ENCODE measurements at places on chromosomes 1 and 21. TPM values are rescaled to one million over a fixed set of nuclear protein-coding genes. Genes with fewer than 3 reads are reported as not detected.

GRCh38 chr1:234473118-234473517 is 5.9 kb downstream of the TARBP1 start:
- DNase-seq: no peak
- no peaks in the 10 kb centered on the region for H3K36me3 ChIP-seq
- no peaks in the 10 kb centered on the region for H3K4me1 ChIP-seq
- H3K27me3 ChIP-seq: no peaks in the 10 kb centered on the region
- no peak overlapping the region for H3K27ac ChIP-seq

DNA sequence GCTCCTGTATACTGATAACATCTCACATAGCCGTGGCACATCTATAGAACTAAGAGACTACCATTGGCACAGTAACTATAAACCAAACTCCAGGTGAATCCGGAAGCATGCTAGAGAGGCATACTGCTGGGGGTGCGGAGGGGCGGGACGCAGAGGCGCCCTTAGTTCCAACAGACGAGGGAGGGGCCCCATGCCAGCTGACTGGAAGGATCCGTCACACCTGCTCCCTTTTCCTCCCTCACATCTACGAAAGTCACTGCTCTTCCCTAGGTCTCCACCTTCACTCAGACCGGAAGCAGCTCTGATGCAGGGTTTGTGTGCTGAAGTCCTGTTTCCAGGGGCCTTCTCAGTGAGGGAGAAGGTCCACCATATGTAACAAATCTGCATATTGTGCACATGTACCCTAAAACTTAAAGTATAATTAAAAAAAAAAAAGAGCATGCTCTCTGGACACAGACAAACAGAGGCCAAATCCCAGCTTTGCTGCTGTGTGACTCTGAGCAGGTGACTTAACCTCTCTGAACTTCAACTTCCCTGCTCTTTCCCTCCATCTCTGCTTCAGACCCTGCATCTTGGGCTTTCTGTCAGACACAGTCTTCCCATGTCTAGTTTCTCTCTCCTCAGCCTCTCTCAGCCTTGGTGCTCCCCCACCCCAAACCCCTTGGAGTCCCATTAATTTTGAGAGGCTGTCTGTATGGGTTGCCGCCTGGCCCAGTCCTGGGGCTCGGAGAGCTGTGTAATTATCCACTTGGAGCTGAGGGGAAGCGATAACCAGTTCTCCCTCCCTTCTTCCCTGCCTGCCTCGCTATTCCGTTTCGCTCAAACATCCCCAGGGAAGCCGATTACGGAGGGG is 7.8 kb upstream of the GJB5 start:
- H3K36me3 ChIP-seq: no peaks in the 10 kb centered on the region
- DNase-seq: no peak
- H3K27ac ChIP-seq: no peak overlapping the region
- peaks cover 10% of the 10 kb centered on the region for H3K4me1 ChIP-seq
- no peaks in the 10 kb centered on the region for H3K27me3 ChIP-seq

- H3K4me1 ChIP-seq: peaks cover 7% of the 10 kb centered on the region
- H3K27me3 ChIP-seq: no peaks in the 10 kb centered on the region
- peak overlapping the region; percentile 78 for H3K4me3 ChIP-seq
- H3K27ac ChIP-seq: peak overlapping the region; percentile 87
- H3K36me3 ChIP-seq: no peaks in the 10 kb centered on the region
- peak; percentile 16 for DNase-seq
These were observed 22.2 kb upstream of the HPDL start for GRCh38 chr1:45304311-45305081.

- H3K4me3 ChIP-seq: no peak overlapping the region
- no peak for DNase-seq
- no peaks in the 10 kb centered on the region for H3K36me3 ChIP-seq
- H3K27me3 ChIP-seq: no peaks in the 10 kb centered on the region
- no peaks in the 10 kb centered on the region for H3K4me1 ChIP-seq
These were observed 25.5 kb upstream of the F13B start for GRCh38 chr1:197092491-197093023.

DNA sequence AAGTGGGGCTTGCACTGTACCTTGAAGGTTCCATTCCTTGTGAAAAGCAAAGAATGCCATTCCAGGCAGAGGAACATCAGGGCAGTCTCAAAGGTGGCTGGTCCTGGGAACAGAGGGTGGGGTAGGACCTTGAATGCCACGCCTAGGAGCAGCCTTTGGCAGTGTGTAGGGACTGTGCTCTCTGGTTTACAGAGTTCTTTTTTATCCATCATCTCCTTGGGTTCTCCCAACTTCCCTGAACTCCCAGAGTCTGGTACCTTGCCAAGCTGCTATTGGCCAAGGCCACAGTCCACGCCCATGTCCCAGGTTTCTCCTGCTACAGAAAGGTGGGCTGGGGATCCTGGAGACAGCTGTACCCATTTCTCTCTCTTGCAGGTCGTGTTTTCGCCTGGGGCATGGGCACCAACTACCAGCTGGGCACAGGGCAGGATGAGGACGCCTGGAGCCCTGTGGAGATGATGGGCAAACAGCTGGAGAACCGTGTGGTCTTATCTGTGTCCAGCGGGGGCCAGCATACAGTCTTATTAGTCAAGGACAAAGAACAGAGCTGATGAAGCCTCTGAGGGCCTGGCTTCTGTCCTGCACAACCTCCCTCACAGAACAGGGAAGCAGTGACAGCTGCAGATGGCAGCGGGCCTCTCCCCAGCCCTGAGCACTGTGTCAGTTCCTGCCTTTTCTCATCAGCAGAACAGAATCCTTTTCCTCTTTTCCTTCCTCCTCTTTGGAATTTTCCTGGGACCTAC is 15.3 kb upstream of the TRNAU1AP start:
- DNase-seq: no peak
- H3K36me3 ChIP-seq: no peaks in the 10 kb centered on the region
- H3K4me3 ChIP-seq: no peak overlapping the region
- H3K4me1 ChIP-seq: no peaks in the 10 kb centered on the region
- H3K27me3 ChIP-seq: no peaks in the 10 kb centered on the region
- no peak overlapping the region for H3K27ac ChIP-seq

GRCh38 chr1:215114154-215114933 is 31.8 kb downstream of the KCNK2 start:
- H3K36me3 ChIP-seq: no peaks in the 10 kb centered on the region
- H3K27ac ChIP-seq: no peak overlapping the region
- H3K4me3 ChIP-seq: no peak overlapping the region
- no peak for DNase-seq

DNA sequence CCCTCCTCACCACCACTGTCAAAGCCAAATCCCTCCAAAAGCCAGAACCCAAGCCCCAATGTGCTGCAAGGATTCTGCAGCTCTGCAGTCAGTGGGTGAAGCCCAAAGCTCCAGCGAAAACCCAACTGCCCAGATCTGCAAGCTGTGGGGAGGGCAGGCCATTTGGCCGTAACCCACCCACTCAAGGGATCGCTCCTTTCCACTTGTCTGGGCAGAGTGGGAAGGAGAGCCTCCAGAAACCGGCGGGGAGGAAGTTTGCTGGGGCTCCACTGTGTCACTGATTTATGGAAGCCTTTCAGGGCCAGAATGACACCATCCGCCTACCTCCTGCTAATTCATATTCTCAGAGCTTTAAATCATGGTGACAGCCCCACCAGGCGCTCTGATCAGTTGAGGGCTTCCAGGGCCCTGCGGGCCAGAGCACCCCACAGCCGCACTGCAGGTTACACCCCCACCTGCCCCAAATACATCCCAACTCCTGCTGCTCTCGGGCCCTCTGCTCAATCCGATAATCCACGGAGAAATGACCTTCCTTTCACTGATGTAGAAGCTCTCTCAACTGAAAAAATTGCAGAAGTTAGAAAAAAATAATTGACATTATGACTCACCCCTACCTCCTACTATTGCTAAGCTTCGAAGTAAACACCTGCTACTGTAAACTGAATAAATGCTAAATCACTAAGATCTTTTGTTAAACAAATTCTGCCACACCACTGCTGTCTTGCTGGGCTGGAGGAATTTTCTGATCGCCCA is 40.6 kb upstream of the RAB4A start:
- no peaks in the 10 kb centered on the region for H3K27me3 ChIP-seq
- H3K27ac ChIP-seq: peak overlapping the region; percentile 60
- DNase-seq: no peak
- no peaks in the 10 kb centered on the region for H3K36me3 ChIP-seq
- no peak overlapping the region for H3K4me3 ChIP-seq

- no peaks in the 10 kb centered on the region for H3K36me3 ChIP-seq
- peak overlapping the region; percentile 85 for H3K4me3 ChIP-seq
- peak overlapping the region; percentile 39 for H3K27ac ChIP-seq
- DNase-seq: peak; percentile 95
These were observed 112.4 kb downstream of the OSBPL9 start for GRCh38 chr1:51729156-51729823.

- peaks cover 3% of the 10 kb centered on the region for H3K36me3 ChIP-seq
- H3K27me3 ChIP-seq: no peaks in the 10 kb centered on the region
- H3K4me1 ChIP-seq: peaks cover 24% of the 10 kb centered on the region
- no peak overlapping the region for H3K4me3 ChIP-seq
- H3K27ac ChIP-seq: no peak overlapping the region
- DNase-seq: no peak
These were observed 17.6 kb downstream of the PBX1 start for GRCh38 chr1:164576291-164577271.

DNA sequence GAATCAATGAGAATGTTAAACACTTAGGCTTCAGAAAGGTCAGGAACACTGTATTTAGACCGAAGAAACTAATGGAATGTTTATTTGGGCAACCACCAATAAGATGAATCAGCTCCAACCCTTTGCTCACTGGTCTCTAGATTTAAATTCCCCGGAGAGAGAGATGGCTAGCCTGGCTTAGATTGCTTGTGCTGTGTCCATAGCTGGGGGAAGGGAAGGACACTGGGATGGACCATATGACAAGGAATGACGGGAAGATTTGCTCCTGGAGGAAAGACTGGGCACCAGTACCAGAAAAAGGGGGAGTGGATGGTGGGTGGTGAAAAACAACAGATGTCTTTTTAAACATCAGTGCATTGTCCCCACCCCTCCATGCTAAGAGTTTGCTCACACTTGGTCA is 426.6 kb downstream of the DUSP10 start:
- H3K4me3 ChIP-seq: no peak overlapping the region
- no peaks in the 10 kb centered on the region for H3K27me3 ChIP-seq

GRCh38 chr1:213127074-213127473 is 76.0 kb downstream of the RPS6KC1 start:
- DNase-seq: no peak
- H3K27ac ChIP-seq: no peak overlapping the region
- peaks cover 23% of the 10 kb centered on the region for H3K4me1 ChIP-seq

- H3K4me1 ChIP-seq: no peaks in the 10 kb centered on the region
- no peaks in the 10 kb centered on the region for H3K36me3 ChIP-seq
- H3K27me3 ChIP-seq: no peaks in the 10 kb centered on the region
- H3K27ac ChIP-seq: no peak overlapping the region
- DNase-seq: no peak
These were observed 1.6 kb downstream of the SYT6 start for GRCh38 chr1:114152089-114152507.

DNA sequence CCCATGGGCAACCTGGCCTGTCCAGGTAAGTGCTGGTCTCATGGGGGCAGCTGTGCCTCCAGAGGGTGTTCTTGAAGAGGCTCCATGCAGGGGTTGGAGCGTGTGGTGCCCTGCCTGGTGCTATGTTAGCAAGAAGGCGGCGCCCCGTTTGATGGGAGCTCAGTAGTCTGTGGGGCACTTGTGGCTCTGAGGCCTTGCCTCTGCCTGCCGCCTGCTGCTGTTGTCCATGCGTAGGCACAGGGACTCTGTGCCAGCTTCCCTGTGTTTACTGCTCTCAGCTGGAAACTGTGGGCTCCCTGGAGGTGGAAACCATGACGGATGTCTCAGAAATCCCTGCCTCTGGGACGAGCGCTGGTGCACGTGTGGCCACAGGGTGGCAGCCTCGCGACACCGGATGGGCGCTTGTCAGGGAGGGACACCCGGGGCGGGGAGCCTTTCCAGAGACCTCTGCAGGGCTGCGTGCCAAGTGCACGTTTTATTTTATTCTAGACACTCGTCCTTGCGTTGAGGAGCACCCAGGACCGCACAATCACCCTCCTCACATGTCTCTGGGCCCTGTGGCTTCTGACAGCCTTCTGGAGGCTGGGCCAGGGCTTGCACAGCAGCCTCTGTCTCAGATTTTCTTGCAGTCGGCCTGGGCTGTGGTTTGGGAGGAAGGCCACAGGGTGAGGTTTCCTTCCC is 27.1 kb downstream of the SNAP47 start:
- H3K4me1 ChIP-seq: 0 out of 2 replicates have a peak, but pooled peaks cover 5% of the 10 kb centered on the region
- no peak overlapping the region for H3K4me3 ChIP-seq
- H3K36me3 ChIP-seq: no peaks in the 10 kb centered on the region
- H3K27ac ChIP-seq: no peak overlapping the region
- no peaks in the 10 kb centered on the region for H3K27me3 ChIP-seq

GRCh38 chr1:84585803-84586202 is 11.6 kb upstream of the CTBS start:
- no peak overlapping the region for H3K4me3 ChIP-seq
- H3K27ac ChIP-seq: no peak overlapping the region
- H3K4me1 ChIP-seq: no peaks in the 10 kb centered on the region
- no peak for DNase-seq

DNA sequence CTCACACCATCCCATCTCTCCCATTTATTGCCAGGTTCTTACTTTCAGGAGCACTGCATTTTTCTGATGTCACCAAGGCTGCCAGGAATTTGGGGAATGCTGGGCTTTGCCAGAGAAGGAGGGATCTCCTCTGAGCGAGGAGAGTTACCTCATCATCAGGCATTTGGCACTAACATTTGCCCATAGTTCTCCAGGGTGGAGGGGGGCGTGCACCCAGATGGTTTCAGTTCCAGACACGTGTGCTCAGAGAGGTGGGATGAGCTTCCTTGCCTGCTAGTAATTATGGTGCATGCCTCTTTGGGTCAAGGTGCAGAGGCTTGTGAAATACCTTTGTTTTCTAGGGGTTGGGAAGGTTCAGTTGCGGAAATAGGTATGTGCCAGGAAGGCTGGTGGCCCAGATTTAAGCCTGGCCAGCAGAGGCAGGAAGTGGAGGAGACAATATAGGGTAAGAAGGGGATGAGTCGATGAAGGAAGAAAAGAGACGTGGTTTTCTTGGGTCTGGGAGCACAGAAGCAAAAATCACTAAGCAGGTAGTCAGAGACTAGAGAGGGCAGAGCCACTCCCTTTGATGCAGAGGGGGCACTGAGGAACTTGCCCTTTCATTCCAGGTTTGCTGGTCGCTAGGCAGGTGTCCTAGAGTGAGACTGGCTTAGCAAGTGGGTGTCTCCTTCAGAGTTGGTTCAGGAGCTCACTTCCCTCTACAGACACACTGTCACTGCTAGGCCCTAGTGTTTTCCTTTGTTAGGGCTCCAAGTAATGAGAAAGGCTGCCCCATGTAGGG is 7.2 kb downstream of the TUFT1 start:
- H3K36me3 ChIP-seq: no peaks in the 10 kb centered on the region
- H3K27me3 ChIP-seq: no peaks in the 10 kb centered on the region
- no peak overlapping the region for H3K4me3 ChIP-seq
- DNase-seq: peak; percentile 92

DNA sequence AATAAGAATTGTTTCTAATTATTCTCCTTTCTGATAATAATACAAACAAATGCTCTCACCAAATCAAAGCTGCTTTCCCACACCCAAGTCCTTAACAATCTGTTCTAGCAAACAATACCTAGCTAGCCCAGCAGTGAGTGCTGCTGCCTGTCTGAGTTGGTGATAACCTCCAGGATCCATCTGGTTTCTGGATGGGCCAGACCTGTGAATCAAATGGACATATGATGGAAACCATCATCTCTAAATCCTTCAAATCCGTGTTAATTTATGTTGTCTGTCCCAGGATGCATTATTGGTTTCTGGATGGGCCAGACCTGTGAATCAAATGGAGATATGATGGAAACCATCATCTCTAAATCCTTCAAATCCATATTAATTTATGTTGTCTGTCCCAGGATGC is 1230.0 kb downstream of the AMY1C start:
- no peaks in the 10 kb centered on the region for H3K36me3 ChIP-seq
- H3K27me3 ChIP-seq: no peaks in the 10 kb centered on the region
- H3K4me3 ChIP-seq: no peak overlapping the region
- DNase-seq: no peak
- H3K4me1 ChIP-seq: no peaks in the 10 kb centered on the region
- H3K27ac ChIP-seq: no peak overlapping the region

C1QTNF12 gene
- total RNA-seq: 3.4 TPM

BCAN gene
- not detected for total RNA-seq

HES5 gene
- total RNA-seq: not detected

GPR25 gene
- total RNA-seq: not detected

OBSCN gene
- 6.4 TPM for total RNA-seq
